T-helper 2 cell treated with Interferon-gamma antibody and Interleukin-4, amounts not matched to agents 5 μg/mL and 100 μg/mL, for 36 hours (primary cell): ENCODE measurements at places on chromosomes 1 and 21.
A peak's percentile ranks its signal among the peaks of the same experiment; 100 is the strongest.

GRCh38 chr1:84620720-84621313, 46.6 kb upstream of the CTBS start:
- peak; percentile 81 for DNase-seq

DNA sequence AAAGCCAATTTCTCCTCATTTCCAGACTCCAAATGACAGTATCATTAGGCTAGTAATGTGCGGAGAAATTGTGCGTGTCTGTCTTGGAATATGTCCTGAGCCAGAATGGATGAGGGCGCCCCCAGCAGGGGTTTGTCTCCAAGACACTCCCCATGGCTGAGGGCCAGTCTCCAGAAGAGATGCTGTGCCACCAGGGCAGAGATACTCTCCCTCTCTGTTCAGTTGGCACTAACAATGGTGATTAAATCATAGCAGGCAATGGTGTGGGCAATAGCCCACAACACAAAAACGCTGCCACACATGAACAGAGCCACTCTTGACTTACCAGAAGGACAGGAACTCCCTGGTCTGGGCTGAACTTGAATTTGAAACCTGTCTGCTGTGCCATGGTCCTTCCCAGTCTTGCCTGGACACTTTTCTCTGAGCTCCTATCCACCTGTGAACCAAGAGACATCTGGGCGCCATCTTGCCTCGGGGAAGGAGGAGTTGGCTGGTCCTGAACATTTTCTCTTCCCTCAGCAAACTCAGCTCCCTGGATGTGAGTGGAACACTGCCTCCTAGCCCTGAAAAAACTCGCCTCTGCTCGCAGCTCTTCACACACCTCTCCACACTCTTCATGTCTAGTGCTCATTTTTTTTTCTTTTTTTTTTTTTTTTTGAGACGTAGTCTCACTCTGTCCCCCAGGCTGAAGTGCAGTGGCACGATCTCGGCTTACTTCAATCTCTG, 14.8 kb upstream of the ADGRB2 start:
- no peak for DNase-seq

- DNase-seq: no peak
Measured at GRCh38 chr21:45091550-45092322, 17.4 kb downstream of the ADARB1 start.

- DNase-seq: peak; percentile 41
Measured at GRCh38 chr1:203593723-203594122, 32.9 kb upstream of the ATP2B4 start.

DNA sequence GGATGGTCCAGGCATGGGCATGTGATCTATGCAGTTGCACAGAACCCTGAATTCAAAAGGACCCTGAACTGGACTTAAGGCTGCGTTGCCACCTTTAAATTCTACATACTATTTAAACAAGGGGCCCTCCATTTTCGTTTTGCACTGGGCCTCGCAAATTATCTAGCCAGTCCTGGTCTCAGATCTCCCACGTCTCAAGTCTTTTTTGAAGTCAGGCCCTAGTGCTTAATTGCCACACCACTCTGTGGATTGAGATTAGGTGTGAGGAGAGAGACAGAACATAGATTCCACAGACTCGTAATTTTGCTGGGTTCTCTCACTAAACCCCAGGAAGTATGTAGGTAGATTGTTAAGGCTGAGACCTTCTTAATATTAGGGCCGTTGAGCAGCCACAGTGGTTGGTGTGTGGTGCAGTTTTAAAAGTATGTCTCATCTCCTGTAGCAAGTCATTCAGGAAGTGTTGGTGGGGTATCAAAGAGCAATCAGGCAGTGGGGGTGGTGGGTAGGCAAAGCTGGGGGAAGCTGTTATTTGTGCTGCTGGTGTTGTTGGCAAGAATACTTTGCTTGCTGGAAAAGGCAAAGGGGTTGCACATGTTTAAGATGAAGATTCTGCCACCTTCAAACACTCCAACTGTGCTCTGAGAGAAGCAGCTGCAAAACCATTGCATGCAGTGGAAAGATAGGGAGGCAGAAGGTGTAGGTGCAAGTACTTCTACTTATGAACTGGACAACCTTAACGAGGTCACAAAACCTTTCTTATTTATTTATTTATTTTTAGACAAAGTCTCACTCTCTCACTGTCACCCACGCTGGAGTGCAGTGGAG, 11.2 kb downstream of the CD84 start:
- peak; percentile 81 for DNase-seq

DNA sequence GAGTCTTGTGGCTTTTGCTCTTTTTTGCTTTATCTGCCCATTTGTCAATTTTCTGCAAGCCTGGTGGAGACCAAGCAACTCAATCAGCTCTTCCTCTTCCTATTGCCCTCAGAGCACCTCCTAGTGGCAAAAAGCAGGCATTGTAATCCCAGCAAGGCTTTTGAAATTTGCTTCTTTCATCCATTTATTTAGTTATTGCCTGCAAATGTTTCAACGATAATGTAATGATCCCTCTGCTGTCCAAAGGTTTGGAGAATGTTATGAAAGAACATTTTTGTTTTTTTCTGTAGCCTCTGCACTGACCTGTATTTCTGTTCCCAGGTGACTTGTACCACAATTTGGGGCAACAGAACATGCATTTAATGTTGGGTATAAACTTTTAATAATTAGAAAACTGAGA, 127.8 kb downstream of the GABPA start:
- no peak for DNase-seq

GRCh38 chr1:221335161-221336101, 406.5 kb downstream of the DUSP10 start:
- peak; percentile 4 for DNase-seq

GRCh38 chr1:21677168-21677567, 8.0 kb upstream of the RAP1GAP start:
- no peak for DNase-seq

DNA sequence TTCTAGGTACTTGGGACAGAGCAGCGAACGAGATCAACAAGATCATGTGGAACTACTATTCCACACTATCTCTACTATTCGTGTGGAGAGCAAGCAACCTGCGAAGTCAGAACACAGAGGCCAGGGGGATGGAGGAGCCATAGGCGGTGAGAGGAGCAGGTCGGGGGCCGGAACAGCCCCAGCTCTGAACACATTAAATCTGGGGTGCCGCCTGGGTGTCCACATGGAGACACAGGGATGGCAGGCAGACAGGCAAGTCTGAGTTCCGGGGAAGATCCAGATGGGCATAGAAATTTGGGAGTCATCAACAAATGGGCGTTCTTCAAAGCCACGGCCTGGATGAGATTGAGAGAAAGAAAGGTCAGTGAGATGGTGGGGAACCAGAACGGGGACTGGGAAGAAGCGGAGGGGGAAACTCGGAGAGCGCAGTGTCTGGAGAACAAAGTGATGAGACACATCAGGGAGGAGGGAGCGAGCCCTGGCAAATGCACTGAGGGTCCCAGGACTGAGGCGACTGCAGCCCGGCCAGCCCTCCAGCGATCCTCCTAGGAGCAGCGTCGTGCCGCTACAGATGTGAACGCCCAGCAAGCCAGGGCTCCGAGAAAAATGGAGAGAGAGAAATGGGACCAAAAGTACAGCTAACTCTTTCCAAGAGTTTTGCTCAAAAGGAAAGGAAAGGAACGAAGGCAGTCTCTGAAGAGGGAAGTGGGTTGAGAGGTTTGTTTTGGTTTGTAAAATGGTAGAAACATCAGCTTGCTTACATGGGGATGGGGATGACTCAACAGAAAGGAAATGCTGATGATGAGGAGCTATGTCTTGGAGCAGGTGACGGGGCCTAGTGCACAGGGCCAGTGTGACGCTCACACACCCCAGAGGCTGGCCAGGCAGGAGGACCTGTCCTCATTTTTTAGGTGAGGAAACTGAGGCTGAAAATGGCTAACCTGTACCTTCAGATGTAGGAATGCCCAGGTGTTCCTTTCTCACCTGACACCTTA, 84.5 kb downstream of the GLIS1 start:
- DNase-seq: no peak

GRCh38 chr21:29121759-29122158, 8.7 kb upstream of the MAP3K7CL start:
- no peak for DNase-seq

DNA sequence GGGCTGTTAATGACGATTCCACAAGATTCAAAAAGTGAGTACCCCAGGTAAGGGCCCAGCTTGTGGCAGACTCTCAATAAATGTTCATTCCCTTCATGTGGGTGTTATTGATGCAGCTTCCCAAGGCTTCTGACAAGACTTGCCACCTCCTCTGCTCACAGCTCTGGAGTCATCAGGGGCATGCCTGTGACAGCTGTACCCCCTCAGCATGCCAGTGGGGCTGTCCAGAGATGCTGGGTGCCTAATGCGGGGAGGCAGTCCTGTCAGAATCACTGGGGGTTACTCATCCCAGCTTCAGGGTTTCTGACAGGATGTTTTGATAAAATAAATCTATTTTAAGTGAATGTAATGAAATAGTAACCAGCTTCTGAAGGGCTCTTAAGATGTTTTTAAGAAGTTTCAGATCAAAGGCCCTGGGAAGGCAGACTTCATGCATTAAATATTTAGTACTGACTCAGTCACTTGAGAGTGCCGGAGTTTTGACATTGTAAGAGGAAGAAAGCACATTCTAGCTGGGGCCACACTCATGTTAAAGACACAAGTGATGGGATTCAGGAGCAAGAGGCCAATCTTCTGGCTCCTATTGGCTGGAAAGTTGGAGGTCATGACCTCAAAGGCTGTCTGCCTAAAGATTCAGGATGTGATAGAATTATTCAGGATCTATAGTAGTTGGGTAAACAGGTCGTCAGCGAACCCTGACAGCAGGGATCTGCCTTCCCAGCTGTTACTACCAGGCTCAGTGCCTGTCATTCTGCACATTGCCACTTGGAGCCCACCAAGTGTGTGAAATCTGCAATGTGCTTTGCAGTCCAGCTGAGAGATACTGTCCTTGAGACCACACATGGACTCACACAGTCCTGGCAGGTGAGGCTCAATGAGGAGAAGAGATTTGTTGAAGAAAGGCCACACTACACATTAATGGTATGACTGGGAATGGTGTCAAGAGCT, 239.6 kb upstream of the BEND5 start:
- no peak for DNase-seq

- DNase-seq: no peak
Measured at GRCh38 chr1:107000902-107001301, 55.6 kb upstream of the PRMT6 start.

GRCh38 chr1:114755006-114755931, 2.5 kb downstream of the CSDE1 start:
- no peak for DNase-seq

- no peak for DNase-seq
Measured at GRCh38 chr21:14096172-14096571, 114.6 kb downstream of the LIPI start.

- DNase-seq: no peak
Measured at GRCh38 chr21:35933466-35933865, 126.9 kb downstream of the SETD4 start.

DNA sequence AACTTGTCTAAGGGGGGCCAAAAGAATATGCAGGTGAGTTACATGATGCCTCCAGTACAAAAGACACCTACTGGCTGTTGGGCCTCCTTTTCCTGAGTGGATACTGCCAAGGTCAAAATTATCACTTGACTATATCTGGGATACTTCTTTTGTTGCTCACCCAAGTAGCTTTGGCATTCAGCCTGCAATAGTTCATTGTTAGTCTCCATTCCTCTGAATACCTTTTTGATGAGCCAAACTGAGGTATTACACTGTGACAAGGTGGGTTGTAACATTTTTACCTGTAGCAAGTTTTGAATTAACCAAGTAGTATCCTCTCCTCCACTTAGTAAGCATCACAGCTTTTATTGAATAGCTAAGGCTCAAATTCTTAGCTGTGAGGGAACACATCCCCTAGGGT, 408.0 kb downstream of the LRRIQ3 start:
- no peak for DNase-seq

GRCh38 chr1:226772446-226773139, 33.5 kb upstream of the ITPKB start:
- no peak for DNase-seq

DNA sequence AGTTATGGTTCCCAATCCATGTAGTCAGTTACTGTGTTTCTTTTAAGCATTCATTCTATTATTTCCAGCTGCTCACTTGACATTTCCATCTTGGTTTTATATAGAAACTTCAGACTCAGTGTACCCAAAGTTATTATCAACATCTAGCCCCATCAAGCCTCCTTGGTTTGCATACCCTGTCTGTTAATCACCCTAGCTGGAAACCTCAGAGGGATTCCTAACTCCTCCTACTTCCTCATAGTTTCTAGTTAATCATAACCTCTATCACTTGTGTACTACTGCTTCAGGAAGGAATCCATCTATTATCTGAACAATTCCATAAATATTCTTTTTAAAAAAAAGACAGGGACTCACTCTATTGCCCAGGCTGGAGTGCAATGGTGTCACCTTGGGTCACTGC, 293.3 kb downstream of the SDCCAG8 start:
- no peak for DNase-seq

GRCh38 chr1:234914606-234915290, 213.9 kb downstream of the TOMM20 start:
- no peak for DNase-seq
